Left cardiac atrium (tissue), 4 donors: ENCODE measurements at places on chromosomes 7 and 10.
A peak's percentile ranks its signal among the peaks of the same experiment; 100 is the strongest.

DNA sequence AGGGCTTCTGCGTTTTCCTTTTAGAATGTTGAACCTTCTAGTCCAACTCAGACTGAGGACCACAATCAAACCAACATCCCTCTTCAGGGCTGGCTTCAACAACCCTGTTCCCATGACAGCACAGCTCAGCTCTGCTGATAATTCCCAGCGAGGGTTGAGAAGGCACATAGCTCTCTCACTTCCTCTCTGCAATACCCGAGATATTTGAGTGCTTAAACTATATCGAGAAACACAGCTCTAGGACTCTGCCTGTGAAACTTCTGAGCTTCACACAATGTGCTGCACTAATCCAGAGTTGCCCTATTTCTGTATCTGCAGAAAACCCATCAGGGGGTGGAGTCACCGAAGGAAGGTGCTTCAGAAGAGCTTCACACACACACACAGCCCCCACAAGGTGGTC, 1.6 kb upstream of the ADARB2 start:
- DNase-seq = no peak

DNA sequence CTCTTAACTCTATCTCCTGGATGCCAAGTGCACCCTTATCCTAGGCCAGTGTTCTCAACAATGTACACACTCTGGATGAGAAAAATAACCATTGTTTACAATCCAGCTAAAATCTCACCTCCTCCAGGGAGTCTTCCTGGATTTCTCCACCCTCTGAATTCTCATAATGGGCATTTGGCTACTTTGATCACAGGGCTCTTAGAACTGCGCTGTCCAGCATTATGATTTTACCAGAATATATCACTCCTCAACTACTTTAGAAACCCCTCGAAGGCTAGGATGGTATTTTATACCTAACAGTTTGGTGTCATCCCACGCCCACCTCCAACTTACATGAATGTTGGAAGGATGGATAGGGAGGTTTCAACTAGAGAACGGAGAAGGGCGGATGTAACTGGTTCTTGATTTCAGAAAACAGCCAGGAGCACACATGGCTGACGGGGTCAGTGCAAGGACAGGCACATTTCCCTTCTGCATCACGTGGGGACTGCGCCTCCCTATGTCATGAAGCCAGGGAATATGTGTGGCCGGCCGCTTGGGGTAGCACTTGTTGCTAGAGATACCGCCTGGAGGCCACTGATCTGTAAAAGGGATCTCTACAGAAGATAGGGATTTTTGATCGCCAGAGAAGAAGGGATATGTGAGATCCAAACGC, 1.2 kb upstream of the ATP6V0E2 start:
- peak; percentile 87 for DNase-seq

DNA sequence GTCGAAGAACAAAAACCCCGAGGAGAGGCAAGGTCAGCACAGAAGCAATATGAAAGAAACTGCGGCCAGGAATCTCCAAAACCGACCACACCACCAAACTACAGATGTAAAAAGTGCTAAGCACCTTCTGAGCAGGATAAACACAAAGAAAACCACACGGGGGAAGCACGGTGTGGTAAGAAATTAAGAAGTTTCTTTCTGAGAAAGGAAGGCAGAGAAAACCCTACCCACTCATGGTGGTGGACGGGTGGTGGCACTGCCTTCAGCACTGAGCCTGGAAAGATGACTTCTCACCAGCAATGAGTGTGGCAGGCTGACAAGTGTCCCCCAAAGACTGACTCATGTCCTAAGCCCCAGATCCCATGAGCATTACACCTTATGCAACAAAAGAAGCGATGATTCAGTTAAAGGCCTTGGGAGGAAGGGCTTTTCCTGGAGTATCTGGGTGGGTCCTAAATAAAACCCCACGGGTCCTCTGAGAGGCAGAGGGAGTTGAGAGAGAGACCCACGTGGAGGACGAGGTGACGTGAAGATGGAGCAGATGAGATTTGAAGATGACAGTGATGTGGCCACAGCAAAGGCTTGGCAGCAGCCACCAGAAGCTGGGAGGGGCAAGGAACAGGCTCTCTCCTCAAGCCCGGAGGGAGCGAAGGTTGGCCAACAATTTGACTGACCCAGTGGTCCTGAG, 124.9 kb downstream of the DLG5 start:
- DNase-seq = no peak

DNA sequence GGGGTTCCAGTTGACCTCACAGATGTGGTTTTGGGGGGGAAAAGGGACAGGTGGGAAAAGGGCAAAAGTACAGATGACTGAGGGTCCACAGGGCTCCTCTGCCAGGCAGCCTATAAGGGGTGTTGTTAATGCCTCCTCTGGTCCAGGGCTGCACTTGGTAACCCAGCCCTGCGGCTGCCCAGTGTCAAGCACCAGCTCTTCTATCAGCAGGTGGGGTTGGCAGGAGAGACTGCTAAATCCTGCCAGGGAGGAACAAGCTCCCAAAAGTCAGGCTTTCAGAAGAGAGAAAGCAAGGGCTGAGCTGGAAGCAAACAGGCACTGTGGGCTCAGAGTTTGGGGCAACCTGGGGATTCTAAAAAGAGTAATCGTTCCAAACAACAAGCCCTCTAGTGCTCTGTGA, 39.1 kb downstream of the LRRC20 start:
- no peak for DNase-seq

DNA sequence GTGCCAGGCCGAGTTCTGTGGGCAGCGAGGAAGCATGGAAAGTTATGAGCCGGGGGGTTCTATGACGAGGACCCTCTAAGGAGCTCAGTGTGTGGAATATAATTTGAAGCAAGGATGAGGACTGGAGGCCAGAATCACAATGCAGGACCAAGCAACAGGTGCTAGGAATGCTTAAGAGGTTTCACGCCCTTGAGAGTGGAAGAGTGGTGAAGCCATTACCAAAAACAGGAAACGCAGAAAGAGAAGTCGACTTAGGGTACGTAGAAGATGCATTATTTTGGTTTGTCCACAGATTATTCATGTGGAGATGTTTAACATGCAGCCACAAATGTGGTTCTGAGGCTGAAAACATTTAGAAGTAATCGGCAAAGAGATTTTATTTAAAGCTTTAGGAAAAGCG, 78.7 kb downstream of the PIP4K2A start:
- no peak for DNase-seq

DNA sequence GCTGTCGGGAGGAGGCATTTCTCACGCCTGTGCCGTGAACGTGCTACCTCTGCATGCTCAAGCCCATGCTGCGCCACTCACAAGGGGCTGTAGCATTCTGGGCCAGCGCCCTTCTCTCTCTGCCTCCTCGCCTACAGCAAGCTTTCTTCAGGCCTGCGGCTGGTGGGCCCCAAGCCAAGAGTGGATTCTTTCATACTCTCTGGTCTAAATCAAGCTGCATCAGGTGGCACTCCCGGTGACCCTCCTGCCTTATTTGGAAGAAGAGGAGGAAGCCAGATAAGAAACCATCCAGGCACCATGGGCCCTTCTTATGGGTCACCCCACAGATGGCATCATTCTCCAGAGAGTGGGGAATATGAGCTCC, 86.7 kb upstream of the DUSP5 start:
- DNase-seq = peak; percentile 45
